Fibroblast of the aortic adventitia (primary cell): ENCODE measurements at places on chromosomes 4 and X. TPM values are rescaled to one million over a fixed set of nuclear protein-coding genes. Genes with fewer than 3 reads are reported as not detected.

DNA sequence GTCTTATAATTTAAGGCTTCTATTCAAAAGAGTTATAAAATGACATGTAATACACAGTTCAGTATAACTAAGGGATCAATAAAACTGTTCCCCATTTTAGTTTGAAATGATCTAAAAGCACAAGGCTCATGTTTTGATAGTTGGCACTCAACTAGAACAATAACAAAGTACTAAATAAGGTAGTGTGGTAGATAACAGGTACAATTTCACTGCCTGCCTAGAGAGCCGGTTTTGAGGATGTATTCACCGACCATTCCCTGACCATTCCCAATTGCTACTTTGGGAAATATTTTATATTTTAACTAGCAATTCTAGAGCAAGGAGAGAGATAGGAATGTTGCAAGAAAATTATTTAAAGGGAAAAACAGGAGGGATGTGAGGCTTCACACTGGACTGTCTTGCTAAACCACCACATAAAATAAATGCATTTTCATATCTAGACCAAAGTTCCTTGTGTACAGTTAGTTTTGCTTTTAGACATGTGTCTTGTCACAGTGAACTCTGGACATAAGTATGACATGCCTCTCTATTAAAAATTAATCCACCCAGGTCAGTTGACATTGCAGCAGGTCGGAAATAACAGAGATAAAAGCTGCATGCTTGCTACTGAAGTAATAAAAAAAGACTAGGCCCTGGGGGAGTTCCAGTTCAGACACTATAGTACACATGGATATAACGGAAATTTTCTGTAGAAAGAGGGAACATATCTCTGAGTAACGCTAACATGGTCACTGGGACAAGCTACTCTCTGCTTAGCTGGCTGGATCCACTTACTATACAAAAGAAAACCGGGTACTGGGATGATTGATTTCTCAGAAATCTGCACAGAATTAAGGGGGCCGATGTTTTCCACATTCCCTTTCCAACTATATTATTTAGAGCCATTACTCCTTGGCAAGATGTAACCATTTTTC lies 56.3 kb upstream of the NAP1L5 start:
- no peak for DNase-seq

The MAGEA9B gene
- not detected in 2 replicates for total RNA-seq

GRCh38 chrX:54920610-54921426 lies at the start of gene TRO:
Gene TRO, plus strand, starts transcription at chrX:54920824. Its CDS starts 1,423 bp downstream, at chrX:54922247.
- peak; percentile 2 for DNase-seq

DNA sequence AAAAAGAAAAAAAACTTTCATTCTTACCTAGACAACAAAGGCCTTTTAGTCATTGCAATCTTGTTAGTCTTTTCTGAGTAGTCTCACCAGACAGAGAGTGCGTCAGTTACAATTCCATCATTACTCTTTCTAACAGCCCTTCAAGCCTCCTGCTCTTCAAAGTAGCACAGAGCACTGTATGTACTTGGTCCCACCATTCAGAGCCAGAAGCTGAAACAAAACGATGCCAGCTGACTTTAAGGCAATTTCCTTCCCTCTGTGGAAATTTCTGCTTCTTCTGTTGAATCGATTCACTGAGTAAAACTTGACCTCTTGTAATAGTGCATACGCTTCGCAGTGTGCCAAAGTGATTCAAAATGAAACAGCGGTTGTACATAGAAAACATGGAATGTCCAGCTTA lies 57.7 kb upstream of the TENM3 start:
- no peak for DNase-seq

DNA sequence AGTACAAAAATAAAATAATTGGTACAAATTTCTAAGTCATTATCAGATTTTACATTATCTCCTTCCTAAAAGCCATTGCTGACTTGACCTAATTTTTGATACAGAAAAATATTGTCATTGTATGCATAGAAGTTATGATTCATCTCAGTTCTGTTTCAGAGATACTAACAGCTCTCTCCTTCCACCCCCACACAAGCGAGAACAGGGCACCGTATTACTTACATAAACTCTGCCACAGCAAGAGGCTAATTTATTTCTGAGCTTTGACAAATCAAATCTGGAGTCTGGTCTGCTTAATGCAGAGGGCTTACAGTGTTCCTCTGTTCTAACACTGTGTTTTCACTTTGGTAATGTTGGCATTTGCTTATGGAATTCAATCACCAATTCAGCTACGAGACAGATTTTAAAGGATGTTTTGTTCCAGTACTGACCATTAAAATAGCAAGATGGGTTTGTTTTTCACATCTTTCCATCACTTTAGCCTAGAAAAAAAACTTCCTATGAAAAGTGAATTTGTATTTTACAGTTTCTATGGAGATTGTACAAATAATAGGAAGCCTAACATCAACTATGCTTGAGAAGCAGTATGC lies 181.8 kb downstream of the USP46 start:
- no peak for DNase-seq
